Femur (tissue), 1 donor: ENCODE measurements at places on chromosomes 2 and 18.

- no peak for DNase-seq
Observed at GRCh38 chr2:218854860-218855259, 4.7 kb upstream of the WNT6 start.

DNA sequence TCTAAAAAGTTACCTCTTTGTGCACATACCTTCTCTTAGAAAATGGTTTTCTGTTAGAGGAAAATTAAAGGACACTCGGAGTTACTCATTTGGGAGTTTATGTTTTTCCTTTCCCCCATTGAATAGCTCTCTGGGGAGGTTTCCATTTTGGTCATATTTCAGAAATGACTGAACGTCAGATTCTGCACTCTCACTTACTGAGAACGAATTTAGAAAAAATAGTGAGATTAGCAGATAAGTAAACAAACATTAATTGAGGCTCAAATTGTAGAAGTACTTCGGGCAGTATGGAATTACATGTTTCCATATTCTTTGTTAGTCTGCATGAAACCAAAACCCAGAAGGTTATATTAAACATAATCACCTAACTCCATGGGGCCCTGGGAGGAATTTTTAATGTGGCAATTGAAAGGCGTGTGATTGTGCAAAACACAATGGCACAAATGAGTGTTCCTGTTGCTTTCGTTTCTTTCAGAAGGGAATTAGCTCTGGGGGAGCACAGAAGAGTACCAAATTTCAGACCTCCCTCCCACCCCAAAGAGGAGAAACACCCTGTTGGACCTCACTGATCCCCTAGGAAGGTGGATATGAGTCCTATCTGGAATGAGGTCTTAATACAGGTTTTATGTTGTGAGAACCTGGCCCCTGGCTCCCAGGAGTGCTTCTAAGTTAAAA is 212.3 kb downstream of the BCL2 start:
- DNase-seq, result no peak

DNA sequence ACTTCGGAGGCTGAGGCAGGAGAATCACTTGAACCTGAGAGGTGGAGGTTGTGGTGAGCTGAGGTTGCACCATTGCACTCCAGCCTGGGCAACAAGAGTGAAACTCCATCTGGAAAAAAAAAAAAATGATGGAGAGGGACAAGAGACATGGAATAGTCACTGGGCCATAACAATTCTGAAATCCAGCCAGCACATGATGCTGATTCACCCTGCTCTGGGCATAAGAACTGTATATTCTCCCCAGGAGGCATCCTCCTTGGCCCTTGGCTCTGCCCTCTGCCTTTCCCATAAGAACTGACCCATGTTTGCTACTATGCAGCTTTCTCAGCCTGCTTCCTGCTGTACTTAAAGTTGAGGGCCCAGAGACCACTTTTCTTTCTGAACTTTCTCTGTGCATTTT is 297.7 kb downstream of the GBX2 start:
- DNase-seq, result no peak

- no peak for DNase-seq
Observed at GRCh38 chr18:28040211-28040610, 136.7 kb downstream of the CDH2 start.

- DNase-seq, result no peak
Observed at GRCh38 chr2:105865222-105865913, 120.7 kb downstream of the NCK2 start.
